ENCODE measurements at places on chromosomes 2 and 18.

GRCh38 chr2:40716879-40717278 is 265.0 kb upstream of the SLC8A1 start:
- peak; percentile 89 for DNase-seq

DNA sequence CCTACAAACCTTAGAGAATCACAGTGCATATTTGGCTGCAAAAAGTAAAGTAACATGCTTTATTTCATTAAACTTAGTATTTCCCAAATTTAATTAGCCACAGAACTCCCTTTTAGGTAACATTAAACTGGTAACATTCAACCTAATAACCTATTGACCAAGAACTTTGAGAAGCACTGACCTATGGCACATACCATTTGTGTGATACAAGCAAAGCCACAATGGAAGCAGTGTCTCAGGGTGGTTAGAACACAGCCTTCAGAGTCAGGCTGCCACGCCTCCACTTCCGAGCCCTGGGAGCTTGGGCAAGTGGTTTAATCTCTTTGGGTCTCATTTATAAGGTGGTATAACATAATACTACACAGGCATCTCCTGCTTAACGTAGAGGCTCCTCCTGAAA is 301.4 kb downstream of the PDE11A start:
- no peak for DNase-seq

- no peak for DNase-seq
These were observed 45.1 kb downstream of the SH3BP4 start for GRCh38 chr2:234996941-234997270.

GRCh38 chr18:46877329-46877987 is 39.8 kb downstream of the PIAS2 start:
- no peak for DNase-seq

DNA sequence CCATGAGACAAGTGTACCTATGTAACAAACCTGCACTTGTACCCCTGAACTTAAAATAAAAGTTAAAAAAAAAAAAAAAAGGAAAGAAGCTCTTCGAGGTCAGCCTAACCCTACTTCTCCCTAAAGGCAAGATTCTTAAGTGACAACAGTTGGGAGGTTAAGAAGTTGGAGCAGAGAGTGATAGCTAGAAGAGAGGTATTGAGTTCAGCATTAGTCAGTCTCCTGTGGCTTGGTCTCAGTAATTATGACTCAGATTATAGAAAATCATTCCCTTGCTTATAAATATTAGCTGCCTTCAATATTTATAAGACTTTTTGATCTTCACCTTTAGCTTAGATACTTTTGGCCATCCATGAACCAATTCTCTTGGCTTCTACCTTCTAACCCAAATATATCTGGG is 926.8 kb upstream of the SLC39A10 start:
- no peak for DNase-seq

- no peak for DNase-seq
These were observed 179.3 kb downstream of the C1D start for GRCh38 chr2:67883316-67884087.

- DNase-seq: no peak
These were observed 461.3 kb upstream of the SOX11 start for GRCh38 chr2:5230855-5231254.

DNA sequence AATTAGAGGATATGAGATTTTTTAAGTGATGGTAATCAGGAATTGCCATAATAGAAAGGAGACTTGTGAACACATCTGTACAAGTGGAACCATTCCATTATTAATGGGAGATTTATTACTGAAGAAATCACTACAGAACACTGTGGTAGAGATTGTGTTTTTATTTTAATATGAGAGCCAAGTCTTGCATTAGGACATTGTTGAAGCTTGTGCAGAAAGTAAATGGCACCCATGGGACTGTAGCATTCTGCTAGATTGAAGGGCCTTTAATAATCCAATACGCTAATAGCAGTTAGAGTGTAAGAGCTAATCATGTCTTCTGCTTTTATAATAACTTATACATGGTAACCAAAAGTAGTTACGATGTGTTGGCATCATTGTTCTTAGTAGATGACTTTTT is 83.6 kb downstream of the VRK2 start:
- DNase-seq: no peak

- no peak for DNase-seq
These were observed 41.5 kb upstream of the ERBB4 start for GRCh38 chr2:212580117-212580516.

Measured in HFFc6 (cell line).